Endothelial cell of umbilical vein (primary cell): ENCODE measurements at places on chromosomes 4 and X. TPM values are rescaled to one million over a fixed set of nuclear protein-coding genes. Genes with fewer than 3 reads are reported as not detected.

ARHGEF38 gene
- polyA plus RNA-seq: not detected in 2 replicates

GRCh38 chr4:101791182-101791558 lies 640 bp downstream of the BANK1 start:
- DNase-seq: no peak

DNA sequence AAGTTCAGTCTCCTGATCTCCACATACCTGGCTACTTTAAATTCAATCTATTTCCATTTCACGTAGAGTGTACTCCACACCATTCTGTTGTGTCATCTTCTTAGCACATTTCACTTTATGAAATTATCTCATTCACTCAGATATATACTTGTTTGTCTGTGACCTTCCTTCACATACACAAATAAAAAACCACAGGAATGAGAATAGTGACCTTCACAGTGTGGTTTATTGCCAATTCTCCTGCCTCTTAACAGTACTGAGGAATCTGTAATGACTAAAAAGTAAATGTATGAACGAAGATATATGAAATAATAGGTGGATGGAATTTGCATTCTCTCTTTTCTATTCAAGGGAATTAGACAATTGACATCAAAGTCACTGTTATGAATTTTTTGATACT lies 183.9 kb upstream of the PCDH7 start:
- peak; percentile 7 for DNase-seq

- no peak for DNase-seq
Measured at GRCh38 chr4:186698525-186698924, 25.1 kb downstream of the FAT1 start.

GRCh38 chr4:158856852-158857251 lies 88.0 kb downstream of the FNIP2 start:
- peak; percentile 70 for DNase-seq
